ENCODE measurements at places on chromosomes 5 and 9. TPM values are rescaled to one million over a fixed set of nuclear protein-coding genes. Genes with fewer than 3 reads are reported as not detected.

The KIAA0825 gene
- 3.6 TPM for total RNA-seq

The AK8 gene
- total RNA-seq = 0.26 TPM

The TNFSF15 gene
- 0.26 TPM for total RNA-seq

The GRHPR gene
- 108 TPM for total RNA-seq

The LCN15 gene
- not detected for total RNA-seq

The PTGES gene
- 16.7 TPM for total RNA-seq

The BRD9 gene
- 35.3 TPM for total RNA-seq

The NANS gene
- 81.9 TPM for total RNA-seq

The PNPLA7 gene
- 1.3 TPM for total RNA-seq

The CCL27 gene
- not detected for total RNA-seq

The VAV2 gene
- total RNA-seq = 17.7 TPM

The GABRA6 gene
- not detected for total RNA-seq

The IL5 gene
- total RNA-seq = not detected

The CLIC3 gene
- 3.5 TPM for total RNA-seq

The HTR1A gene
- not detected for total RNA-seq

The EDIL3 gene
- 9.2 TPM for total RNA-seq

The SOWAHA gene
- total RNA-seq = 0.17 TPM

The GABBR2 gene
- total RNA-seq = 0.33 TPM

The TAF11L11 gene
- total RNA-seq = not detected

The PCSK1 gene
- not detected for total RNA-seq

The CAMK2A gene
- total RNA-seq = 0.77 TPM

The FBN2 gene
- total RNA-seq = 80.1 TPM

The ANP32B gene
- 16.7 TPM for total RNA-seq
